NK-92 treated with Interleukin-12 subunit alpha and Interleukin-12 subunit beta, amount 100 ng/mL, for 24 hours (cell line): ENCODE measurements at places on chromosomes 4 and X.

GRCh38 chr4:174318829-174319764, 35.4 kb downstream of the CEP44 start:
- DNase-seq, result no peak

DNA sequence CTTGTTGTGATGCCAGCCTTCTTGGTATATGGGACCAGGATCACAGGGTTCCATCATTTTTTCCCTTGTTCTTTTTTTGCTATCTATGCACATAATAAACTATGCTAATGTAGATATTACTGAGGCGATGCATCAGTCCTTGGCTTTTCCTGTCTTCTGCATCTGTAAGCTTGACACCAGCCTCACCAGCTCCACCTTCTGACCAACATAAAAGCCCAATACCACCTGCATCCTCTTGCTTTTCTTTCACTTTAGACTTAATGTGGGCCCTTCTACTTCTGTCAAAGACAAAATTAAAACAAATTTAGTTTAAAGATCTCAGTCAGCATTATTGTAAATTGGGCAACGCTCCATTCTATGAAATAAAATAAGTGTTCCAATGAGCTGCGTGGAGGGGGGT, 1718.8 kb upstream of the PCDH10 start:
- no peak for DNase-seq

DNA sequence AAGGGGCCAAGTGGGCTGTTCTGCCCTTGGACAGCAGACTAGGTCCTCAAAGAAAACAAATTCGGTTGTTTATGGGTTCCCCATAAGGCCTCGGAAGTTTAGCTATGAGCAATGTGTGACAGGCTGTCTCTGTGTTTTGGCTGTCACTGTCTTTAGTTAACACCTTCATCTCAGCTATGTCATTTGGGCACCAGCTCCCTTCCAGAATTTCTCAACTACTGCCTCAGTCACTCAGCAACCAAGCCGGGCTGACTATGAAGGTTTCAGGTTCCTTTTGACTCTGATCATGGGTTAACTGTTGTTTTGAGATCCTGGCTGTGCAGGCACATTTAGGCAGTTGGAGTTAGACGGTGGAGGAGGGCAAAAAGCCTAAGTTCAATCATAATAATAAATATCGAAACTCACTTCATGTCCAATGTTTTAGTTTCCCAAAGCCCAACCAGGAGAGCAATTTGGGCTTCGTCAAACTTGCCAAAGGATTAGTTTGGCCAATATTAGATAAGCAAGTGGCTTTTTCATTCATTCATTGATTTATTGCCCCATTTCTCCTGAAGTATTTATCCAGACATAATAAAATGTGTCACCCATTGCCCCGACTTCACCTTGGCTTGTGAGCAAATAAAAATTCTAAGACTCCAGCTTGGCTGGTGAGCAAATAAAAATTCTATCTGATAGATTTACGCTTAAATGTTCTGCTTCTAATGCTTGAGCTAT, 9.1 kb upstream of the PAGE1 start:
- DNase-seq, result no peak

DNA sequence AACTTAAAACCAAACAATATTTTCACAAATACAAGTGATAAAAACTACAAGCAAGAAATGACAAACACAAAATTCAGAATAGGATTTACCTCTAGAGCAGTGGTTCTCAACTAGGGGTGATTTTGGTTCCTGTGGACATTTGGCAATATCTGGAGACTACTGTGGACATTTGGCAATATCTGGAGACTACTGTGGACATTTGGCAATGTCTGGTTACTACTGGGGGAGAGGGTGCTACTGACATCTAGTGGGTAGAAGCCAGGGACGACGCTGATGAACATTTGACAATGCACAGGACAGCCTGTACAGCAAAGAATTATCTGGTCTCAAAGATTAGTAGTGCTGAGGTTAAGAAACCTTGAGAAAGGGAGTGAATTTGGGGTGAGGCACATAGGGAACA, 169.8 kb downstream of the CLCN4 start:
- no peak for DNase-seq

- DNase-seq, result no peak
These were observed 61.6 kb upstream of the BTC start for GRCh38 chr4:74855879-74856278.

DNA sequence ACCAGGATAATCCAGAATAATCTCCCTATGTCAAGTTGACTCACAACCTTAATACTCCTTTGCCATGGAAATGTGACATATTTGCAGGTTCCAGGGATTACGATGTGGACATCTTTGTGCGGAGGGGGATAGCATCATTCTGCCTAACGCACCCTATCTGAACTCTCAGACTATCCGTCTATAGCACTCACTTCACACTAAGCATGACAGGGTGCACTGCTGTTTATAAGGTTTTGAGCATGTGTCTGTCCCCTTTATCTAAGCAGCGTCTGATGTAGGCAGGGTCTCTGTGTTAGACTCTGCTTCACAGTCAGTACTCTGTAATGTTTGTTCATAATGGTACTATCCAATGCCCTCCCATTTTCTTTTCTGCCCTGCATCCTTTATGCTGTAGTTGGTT, 43.4 kb upstream of the PRSS48 start:
- no peak for DNase-seq
